ENCODE measurements at places on chromosomes 13 and 19.

GRCh38 chr13:51305271-51305967 is 34.1 kb upstream of the SERPINE3 start:
- DNase-seq: no peak

- DNase-seq: peak; percentile 11
Observed at GRCh38 chr19:40982594-40983101, 8.4 kb upstream of the CYP2B6 start.

GRCh38 chr13:34263681-34264080 is 445.7 kb downstream of the RFC3 start:
- DNase-seq: no peak

DNA sequence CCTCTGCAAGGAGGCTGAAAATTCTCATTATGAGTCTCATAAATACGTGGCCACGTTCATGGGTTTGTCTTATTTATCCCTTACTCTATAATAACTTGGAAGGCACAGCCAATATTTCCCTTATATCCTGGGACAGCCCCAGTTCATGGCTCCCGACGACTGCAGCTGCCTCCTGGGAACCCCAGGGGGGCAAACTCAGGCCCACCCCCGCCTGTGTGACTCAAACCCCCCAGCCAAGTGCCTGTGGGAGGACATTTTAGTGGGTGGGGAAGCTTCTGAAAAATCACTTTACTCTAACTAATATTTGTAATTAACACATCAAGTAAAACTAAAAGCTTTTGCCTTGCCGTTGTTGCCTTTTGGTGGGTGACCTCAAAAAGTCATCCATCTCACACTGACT is 14.3 kb downstream of the RASA3 start:
- DNase-seq: no peak

DNA sequence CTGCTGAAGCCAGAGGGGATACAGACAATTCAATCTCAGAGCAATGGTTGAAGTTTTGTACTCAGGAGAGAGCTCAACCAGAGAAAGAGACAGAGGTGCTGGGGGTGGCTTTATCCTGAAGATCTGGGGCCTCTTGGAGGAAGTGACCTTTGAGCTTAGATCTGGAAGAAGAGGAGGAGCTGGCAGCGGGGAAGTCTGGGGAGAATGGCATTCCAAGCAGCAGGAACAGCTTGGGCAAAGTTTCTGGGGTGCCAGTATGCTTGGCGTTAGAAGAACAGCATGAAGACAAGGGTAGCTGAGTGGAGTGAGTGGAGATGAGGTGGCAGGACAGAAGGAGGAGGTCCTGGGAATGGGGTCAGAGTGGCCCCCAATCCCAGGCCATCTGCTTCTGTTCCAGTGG is 11.3 kb downstream of the MAST3 start:
- DNase-seq: no peak

GRCh38 chr19:772063-772462 is 21.2 kb downstream of the MISP start:
- no peak for DNase-seq

- no peak for DNase-seq
Observed at GRCh38 chr13:25062479-25062878, 33.5 kb upstream of the PABPC3 start.

GRCh38 chr13:73618275-73618865 is 515.8 kb downstream of the KLF12 start:
- DNase-seq: no peak

DNA sequence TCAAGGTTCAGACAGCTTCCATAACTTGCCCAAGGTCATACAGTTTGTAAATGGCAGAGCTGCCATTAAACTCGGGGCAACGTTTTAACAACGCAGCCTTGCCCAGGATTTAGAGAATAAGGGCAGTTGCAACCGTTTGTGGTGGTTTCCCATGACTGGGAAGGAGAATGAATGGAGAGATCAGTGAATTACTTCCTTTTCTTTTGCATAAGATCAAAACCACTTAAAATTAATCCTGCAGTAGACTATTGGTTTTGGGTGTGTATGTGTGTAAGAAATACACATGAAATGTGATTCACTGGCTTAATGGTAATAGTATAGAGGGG is 179.1 kb upstream of the MIR17HG start:
- no peak for DNase-seq

GRCh38 chr13:18962168-18962734 is 219.4 kb downstream of the TUBA3C start:
- DNase-seq: no peak

GRCh38 chr19:33290956-33291622 is 11.2 kb downstream of the CEBPA start:
- DNase-seq: no peak

- DNase-seq: peak; percentile 70
Observed at GRCh38 chr13:27362064-27362751, 62.2 kb upstream of the GTF3A start.

Data from AG10803 (cell line).